ENCODE measurements at places on chromosomes 1 and 21.

DNA sequence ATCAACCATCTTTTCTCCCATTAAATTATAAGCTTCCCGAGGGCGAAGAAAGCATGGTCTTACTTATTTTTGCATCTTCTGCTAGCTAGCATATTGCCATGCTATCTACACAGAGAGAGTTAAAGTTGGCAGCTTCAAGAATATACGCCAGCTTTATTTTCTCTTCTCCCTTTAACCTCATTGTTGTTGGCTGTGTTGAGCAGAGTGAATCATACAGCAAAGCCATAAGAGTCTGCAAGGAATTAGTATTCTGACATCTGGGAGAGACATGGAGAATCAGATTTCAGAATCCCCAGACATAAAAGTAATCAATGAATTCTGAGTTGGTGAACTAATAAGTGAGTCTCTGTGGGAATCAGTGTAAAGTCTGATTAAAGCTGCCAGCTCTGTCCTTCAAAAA, 649.6 kb upstream of the PTBP2 start:
- no peak for DNase-seq

GRCh38 chr1:39590546-39590945, 14.0 kb upstream of the PABPC4 start:
- DNase-seq, result no peak

DNA sequence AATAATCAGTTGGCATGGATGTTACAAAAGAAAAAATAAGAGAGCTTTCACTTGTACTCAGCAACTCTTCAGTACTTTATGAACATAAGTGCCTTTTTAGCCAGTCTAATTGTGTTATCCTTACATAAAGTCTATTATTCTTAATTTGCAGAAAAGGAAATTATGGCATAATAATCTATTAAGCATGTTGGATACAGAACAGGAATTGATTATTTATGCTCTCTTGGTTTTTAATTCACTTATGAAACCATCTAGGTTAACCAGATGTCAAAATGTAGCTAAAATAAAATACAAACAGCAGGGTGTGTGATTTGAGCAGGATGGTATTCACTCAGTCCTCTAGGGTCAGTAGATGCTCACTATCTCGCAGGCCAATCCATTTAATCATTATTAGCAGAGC, 79.7 kb downstream of the PLPPR5 start:
- no peak for DNase-seq

GRCh38 chr1:235954306-235955283, 87.9 kb upstream of the LYST start:
- DNase-seq, result no peak

- DNase-seq, result no peak
These were observed 327.9 kb downstream of the VAV3 start for GRCh38 chr1:107637101-107637500.

DNA sequence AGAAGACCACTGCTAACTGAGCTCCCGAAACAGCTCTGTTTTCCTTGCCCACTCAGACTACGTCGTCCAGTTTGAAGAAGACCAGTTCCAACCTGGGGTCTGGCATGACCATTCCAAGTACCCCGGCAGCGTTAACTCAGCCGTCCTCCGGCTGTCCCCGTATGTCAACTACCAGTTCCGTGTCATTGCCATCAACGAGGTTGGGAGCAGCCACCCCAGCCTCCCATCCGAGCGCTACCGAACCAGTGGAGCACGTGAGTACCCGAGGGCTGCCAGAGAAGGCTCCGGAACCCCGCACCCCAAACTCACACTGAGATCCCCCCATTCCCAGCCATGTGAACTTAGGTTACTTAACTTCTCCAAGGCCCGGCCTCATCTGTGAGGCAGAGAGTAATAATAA, 63.7 kb upstream of the CNTN2 start:
- DNase-seq, result no peak
